Articular chondrocyte of knee joint (primary cell): ENCODE measurements at places on chromosomes 4 and X. TPM values are rescaled to one million over a fixed set of nuclear protein-coding genes. Genes with fewer than 3 reads are reported as not detected.

The PPP1R3F gene
- 2.6 and 2.7 TPM in 2 replicates for total RNA-seq

The UGT2B7 gene
- total RNA-seq = not detected in 2 replicates

The RNF128 gene
- not detected in 2 replicates for total RNA-seq

The AREG gene
- total RNA-seq = not detected in 2 replicates

The DRD5 gene
- total RNA-seq = not detected in 2 replicates

The GNRHR gene
- not detected in 2 replicates for total RNA-seq

The CLDN34 gene
- not detected in 2 replicates for total RNA-seq

The HTT gene
- 40.6 and 49.0 TPM in 2 replicates for total RNA-seq

The DCHS2 gene
- 0.11 and 0.13 TPM in 2 replicates for total RNA-seq

The RHOXF2 gene
- total RNA-seq = not detected in 2 replicates

The HDAC6 gene
- 24.8 and 27.5 TPM in 2 replicates for total RNA-seq

The ATP10D gene
- total RNA-seq = 42.5 and 45.9 TPM in 2 replicates

The AFP gene
- 0.22 TPM in 1 of 2 replicates, not detected in the other for total RNA-seq

The OTUD6A gene
- total RNA-seq = not detected in 2 replicates

The FBXO8 gene
- 32.9 and 41.2 TPM in 2 replicates for total RNA-seq

The TRIM61 gene
- 1.3 and 3.6 TPM in 2 replicates for total RNA-seq

The GPRASP3 gene
- 8.6 and 8.9 TPM in 2 replicates for total RNA-seq
